ENCODE measurements at places on chromosomes 16 and 17. TPM values are rescaled to one million over a fixed set of nuclear protein-coding genes. Genes with fewer than 3 reads are reported as not detected.

DNA sequence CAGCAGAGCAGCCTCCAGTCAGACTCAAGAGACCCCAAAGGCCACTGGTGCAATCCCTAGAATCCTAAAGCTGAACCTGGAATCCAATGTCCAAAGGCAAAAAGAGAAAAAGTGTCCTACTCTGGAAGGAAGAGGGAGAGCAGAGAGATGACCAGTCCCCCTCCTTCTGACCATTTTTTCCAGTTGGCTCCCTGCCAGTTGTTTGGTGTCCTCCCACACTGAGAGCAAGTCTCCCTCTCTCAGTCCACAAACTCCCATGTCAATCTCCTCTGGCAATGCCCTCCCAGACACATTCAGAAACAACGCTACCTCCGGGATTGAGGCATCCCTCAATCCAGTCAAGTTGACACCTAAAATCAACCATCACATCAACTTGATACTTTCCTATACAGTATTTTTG lies 4.3 kb upstream of the CLEC19A start:
- no peak for DNase-seq

DNA sequence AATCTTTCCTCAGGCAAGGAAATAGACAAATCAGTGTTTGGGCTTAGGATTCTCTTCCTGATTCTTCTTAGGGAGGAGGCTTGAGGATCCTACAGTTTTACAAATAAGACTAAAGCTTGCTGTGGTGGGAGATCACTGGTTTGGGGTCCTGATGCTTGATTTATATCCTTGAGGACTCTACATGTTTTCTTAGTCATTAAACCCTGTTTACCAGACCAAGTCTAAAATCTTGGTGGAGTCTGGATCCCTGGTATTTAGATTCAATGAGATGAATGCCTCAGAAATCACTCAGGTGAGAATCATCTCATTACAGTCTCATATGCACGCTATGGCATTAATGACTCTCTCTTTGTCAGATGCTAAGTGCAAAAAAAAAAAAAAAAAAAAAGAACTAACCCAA lies 304.3 kb upstream of the SALL1 start:
- no peak for DNase-seq

- no peak for DNase-seq
Measured at GRCh38 chr17:36066365-36066985, 2.4 kb downstream of the CCL18 start.

DNA sequence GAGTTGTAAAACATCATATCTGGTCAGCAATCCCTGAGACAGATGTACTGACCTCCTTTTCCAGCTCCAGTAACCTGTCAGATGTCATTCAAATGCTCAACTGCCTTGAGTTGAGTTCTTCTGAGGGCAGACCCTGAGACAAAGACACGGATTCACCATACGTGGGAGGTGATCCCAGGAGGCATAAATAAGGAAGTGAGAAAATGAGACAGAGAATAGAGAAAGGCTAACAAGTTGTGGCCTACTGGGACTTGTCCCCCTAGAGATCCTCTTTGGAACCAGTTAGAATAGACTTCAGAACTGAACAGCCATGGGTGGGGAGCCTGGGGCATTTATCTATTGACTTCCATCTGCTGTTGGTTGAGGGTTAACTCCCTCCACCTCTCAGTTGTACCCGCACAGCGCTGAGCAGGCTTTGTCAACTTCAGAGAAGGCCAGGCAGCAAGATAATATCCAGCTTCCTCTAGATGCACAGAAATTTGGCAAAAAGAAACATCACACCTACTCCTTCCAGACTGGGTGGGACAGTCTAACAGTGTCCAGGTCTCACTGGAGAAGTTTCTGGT lies 123.0 kb upstream of the DYNLRB2 start:
- no peak for DNase-seq

- DNase-seq, result no peak
Measured at GRCh38 chr16:69301187-69301586, 10.0 kb upstream of the VPS4A start.

- DNase-seq, result no peak
Measured at GRCh38 chr17:83067071-83067717, 12.2 kb upstream of the METRNL start.

DNA sequence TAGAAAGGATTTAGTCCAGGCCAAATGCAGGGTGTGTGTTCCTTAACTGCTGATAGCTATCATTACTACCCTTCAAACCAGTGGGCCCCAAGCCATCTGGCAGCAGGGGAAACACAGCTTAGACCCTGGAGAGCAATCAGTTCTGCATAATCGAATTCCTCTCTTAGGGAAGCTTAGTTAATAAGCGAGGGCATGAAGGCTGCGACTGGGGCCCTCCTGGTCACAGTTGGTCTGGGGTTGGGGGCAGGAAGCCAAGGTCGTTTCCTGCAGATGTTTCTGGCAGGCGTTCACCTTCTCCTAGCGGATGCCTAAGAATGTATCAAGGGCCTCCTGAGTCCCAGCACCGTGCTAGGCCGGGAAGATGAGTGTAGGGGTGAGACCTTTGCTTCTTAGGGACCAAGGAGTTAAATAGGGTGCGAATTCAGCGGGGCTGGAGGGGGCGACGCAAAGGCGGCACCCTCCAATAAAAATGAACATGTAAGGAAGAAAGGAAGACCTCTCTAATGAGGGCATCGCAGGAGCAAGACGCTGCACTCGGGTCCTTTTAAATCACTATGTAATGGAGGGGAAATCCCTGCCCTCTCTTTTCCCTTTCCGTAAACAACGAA lies 16.5 kb upstream of the EEF2K start:
- DNase-seq, result no peak

- no peak for DNase-seq
Measured at GRCh38 chr17:74234486-74234885, 21.1 kb downstream of the TTYH2 start.

GRCh38 chr16:68297908-68298307 lies 12.8 kb downstream of the SLC7A6OS start:
- DNase-seq, result no peak

DNA sequence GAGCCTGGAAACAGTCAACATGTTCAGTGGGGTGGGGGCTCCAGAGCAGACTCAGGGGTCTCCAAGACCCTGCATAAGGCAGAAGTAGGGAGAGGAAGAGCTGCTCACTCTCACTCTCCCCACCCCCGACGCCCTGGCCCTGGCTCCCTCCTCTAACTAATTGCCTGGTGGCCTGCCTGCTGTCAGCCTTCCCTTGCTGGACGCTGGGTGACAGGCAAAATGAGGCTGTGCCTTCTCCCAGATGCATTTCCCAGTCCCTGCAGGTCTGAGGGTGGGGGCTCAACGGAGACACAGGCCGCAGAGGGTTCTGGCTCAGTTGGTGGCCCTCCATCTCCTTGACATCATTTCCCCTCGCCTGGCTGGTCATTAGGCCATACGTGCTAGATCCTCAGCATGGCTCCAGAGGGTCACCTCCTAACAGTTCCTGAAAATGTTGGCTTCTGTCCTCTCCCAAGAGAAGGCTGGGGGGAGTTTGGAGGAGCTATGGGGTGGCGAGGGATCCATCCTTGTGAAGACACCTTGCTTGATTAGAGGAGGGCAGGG lies 1.4 kb downstream of the FMNL1 start:
- no peak for DNase-seq

DNA sequence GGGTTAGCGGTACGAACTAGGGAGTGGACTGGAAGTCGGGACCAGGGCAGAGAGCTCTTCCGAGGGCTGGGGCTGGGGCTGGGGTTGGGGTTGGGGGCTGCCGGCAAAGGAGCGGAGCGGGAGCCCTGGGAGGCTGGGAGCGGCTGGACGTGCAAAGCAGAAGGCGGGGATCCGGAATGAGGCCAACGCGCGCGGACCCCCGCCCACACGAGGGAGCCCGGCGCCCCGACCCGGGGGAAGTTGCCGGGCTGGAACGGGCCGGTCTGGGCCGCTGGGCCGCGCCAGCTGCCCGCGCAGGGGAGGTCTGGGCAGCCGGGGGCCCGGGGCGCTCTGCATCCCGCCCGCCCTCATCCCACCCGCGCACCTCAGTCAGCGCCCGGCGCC lies 323 bp downstream of the ST3GAL2 start:
- peak; percentile 41 for DNase-seq

- no peak for DNase-seq
Measured at GRCh38 chr16:19138601-19139000, 24.8 kb downstream of the ITPRIPL2 start.

DNA sequence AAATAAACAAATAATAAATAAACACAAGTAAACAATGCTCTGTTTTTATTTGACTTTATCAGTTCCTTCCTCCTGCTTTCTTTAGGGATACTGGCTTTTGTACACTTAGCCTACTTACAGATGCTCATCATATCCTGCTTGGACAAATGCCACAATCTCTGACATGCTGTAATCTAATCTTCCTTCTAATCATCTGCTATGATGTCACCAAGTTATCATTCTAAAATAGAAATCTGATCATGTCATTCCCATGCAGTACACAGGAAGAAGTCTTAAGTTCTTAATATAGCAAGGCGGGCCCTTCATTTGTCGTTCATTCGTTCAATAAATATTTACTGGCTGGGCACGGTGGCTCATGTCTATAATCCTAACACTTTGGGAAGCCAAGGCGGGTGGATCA lies 9.1 kb upstream of the UBB start:
- no peak for DNase-seq

- no peak for DNase-seq
Measured at GRCh38 chr17:37158290-37158689, 209.5 kb downstream of the AATF start.

GRCh38 chr16:30478766-30479478 lies 6.4 kb downstream of the ITGAL start:
- no peak for DNase-seq

DNA sequence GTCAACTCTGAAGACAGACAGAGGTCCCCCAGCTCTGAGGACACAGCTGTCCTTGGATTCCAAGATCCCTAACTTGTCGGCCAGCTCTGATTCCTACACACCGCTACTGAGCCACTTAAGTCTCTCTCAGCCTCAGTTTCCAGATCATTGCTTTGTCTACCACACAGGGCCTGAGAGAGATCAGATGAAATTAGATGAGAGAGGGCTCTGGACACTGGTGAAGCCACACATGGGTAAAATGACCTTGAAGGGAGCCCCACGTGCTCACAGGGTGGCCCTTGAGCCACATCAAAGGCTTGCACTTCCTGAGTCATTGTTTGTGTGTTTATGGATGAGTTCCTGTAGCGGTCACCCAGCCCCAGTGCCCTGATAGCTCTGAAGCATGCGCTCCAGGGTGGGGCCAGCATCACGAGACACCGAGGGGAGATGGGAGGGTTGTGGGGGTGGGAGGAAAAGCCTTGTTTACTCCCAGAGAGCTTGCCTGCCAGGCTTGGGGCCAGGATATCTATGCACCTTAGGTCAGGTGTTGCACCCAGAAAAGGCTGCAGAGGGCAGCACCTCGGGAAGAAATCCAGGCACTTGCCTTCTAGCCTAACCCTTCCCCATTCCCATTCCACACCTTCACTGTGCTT lies 32.7 kb upstream of the SLC6A2 start:
- DNase-seq, result peak; percentile 73

- DNase-seq, result no peak
Measured at GRCh38 chr16:25886598-25886997, 194.8 kb downstream of the HS3ST4 start.

DNA sequence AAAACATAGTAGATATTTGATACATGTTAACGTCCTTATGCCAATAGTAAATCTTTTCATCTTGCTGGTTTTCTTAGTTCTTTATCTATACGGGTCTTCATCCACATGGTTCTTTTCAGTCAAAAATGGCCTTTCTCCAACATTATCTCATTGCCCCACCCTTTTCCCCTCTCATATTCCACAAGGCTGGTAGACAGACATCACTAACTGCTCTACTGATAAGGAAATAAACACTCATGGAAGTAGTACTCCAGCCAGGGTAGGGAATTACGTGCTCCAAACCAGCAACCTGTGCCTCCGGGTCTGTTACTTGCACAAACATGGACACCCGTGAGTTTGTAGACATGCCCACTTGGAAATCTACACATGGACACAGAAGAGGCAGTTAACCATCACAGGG lies 141.4 kb downstream of the XYLT1 start:
- DNase-seq, result no peak

GRCh38 chr17:17842111-17842876 lies 5.5 kb upstream of the SREBF1 start:
- DNase-seq, result no peak

DNA sequence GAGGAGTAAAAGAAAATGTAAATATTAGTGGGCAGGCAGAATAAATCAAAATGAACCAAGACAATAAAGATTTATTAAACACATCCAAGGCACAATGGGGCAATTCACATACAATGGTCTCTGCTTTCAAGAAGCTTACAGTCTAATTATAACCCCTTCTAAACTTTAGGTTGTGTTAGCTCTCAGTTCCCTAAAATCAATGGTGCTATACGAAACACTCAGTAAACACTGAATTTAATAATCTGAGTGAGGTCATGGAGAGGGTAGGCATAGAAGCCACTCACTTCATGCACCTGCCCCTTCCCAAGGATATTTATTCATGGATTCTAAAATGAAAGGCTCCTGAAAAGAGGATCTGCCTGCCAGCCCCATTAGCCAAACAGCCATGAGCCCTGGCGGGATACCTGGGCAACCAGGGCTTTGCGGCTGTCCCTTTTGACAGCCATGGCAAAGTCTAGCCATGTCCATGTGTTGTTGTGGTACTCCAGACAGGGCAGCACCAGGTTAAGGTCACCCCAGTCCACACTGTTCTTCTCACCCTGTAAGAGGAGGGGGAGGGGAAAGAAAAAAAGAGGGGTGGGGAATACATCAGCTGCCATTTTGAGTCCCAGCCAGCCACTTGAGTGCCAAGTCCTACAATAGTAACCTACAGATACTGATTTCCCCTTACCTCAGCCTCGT lies 1.4 kb upstream of the RSKR start:
- no peak for DNase-seq

DNA sequence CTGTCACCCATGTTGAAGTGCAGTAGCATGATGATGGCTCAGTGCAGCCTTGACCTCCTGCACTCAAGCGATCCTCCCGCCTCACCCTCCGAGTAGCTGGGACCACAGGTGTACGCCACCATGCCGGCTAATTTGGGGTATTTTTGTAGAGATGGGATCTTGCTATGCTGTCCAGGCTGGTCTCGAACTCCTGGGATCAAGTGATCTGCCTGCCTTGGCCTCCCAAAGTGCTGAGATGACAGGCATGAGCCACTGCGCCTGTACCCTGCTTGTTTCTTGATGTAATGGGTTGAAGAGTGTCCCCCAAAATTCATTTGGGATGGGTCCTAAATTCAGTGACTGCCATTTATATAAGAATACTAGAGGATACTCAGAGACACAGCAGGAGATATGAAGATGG lies 57.2 kb downstream of the ABCC6 start:
- no peak for DNase-seq

The KRT31 gene
- total RNA-seq, result not detected

The ZCCHC14 gene
- total RNA-seq, result 33.8 TPM

The CD300LG gene
- total RNA-seq, result not detected

The TEKT1 gene
- total RNA-seq, result 0.37 TPM

The TOM1L1 gene
- 58.5 TPM for total RNA-seq

The GLP2R gene
- total RNA-seq, result not detected

The SLC6A4 gene
- total RNA-seq, result 0.07 TPM

The ASGR2 gene
- 0.30 TPM for total RNA-seq

The OR1A1 gene
- not detected for total RNA-seq

The CACNG3 gene
- not detected for total RNA-seq

The IFI35 gene
- 4.7 TPM for total RNA-seq

The KRTAP17-1 gene
- not detected for total RNA-seq

The KRTAP3-2 gene
- not detected for total RNA-seq

The ADAD2 gene
- 1.6 TPM for total RNA-seq

Measured in WTC11 (cell line).